ENCODE measurements at places on chromosomes 1 and 21.

- peak; percentile 15 for DNase-seq
Measured at GRCh38 chr1:174726167-174726879, 273.4 kb upstream of the CACYBP start.

- DNase-seq = peak; percentile 69
Measured at GRCh38 chr1:156445789-156446263, 54.7 kb downstream of the MEF2D start.

DNA sequence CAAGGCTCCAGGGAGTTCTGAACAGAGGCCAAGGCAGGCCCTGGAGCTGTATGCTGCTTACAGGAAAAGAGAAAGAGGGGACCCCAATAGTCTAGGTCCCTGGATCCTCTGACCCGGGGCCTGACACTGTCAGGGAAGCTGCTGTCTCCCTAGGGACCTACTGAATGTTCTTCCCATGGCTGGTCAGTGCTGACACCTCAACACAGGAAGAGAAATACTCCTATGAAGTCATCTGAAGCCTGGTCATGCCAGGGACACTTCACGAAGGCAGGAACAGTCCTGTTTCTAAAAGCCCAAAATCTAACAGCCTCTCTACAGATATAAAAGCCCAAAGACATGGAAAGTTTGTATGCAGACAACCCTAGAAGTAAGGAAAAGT lies 1.7 kb upstream of the LAD1 start:
- no peak for DNase-seq

DNA sequence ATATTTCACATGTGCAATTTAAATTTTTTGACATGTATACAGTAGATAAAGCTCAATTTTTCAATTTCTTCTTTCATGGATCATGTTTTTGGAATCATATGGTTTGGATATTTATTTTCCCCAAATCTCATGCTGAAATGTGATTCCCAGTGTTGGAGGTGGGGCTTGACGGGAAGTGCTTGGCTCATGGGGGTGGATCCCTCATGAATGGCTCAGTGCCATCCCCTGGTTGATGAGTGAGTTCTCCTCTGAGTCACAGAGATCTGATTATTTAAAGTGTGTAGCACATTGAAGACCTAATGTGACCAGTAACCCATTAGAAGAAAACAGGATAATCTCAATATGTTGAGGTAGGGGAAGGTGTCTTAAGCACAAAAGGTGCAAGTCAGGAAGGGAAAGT lies 9.1 kb upstream of the IFI16 start:
- no peak for DNase-seq

DNA sequence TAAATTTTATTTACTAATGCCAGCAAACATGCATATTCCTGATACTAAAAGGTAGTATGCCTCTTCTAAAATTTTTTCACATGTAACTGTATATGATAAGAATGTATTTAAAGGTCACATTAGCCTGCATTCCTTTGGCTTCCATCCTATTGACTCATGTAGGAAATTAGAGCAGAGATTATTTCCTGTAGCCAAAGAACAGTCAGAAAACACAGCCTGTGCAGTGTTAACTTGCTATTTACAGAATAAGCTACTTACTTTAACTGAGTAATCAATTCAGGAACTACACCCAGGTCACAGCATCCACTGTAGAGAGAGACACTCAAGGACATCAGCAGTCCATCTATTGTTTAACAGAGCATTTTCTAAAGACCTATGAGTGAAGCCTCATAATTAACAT lies 154.5 kb upstream of the ADGRL4 start:
- DNase-seq = no peak

DNA sequence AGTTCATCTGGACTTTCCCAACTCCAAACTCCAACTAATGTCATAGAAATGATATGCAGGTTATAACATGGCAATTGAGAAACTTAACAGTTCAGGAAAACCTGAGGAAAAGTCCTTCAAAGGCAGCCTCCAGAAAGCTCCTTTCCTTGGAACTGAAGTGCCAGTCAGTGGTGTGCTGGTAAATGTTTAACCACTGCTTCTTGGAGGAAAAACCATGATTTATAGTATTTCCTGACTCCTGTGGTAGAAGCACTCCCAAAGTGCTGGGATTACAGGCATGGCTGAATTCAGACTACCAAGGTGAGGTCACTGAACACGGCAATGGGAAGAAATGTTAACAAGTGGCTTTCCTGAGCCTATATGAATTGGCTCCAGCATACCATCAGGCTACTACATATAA lies 26.7 kb upstream of the ZNHIT6 start:
- DNase-seq = no peak

- no peak for DNase-seq
Measured at GRCh38 chr1:90715309-90715708, 1.8 kb downstream of the BARHL2 start.

DNA sequence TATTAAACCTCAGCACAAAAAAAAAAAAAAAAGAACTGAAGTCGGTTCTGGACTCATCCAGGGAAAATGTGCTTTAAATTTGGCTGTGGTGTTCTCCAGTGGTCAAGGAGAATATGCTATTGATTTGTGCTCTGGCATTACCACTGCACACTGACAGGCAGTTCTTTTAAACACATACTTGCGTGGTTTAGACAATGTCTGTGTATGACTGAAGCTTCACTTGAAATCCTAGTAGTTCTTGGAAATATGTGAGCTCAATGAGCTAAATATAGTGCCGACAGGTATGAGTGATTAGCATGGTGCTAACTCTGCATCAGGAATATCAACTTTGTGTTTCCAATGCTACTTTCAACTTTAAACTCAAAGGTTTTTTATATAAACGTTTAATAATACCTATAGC lies 415.6 kb downstream of the SMYD3 start:
- no peak for DNase-seq

All from NCI-H2171 (cell line).